ENCODE measurements at places on chromosomes 5 and 9. TPM values are rescaled to one million over a fixed set of nuclear protein-coding genes. Genes with fewer than 3 reads are reported as not detected.

The PHF24 gene
- total RNA-seq: not detected

The PTGR1 gene
- not detected for total RNA-seq

The CFAP77 gene
- total RNA-seq: not detected

The SPAG8 gene
- 5.4 TPM for total RNA-seq

The C5orf52 gene
- not detected for total RNA-seq

The NANS gene
- total RNA-seq: 15.3 TPM

The DOLPP1 gene
- 4.7 TPM for total RNA-seq

The SAXO1 gene
- total RNA-seq: not detected

The BSPRY gene
- total RNA-seq: 0.59 TPM

The SGCD gene
- total RNA-seq: not detected

The SLC6A18 gene
- not detected for total RNA-seq

The GARNL3 gene
- total RNA-seq: 12.6 TPM

The HDHD3 gene
- 26.2 TPM for total RNA-seq

The ARSI gene
- total RNA-seq: 0.10 TPM

The PCA3 gene
- not detected for total RNA-seq

The SLC6A19 gene
- total RNA-seq: not detected

The DOCK2 gene
- total RNA-seq: 330 TPM

The SPATA31C1 gene
- not detected for total RNA-seq
